ENCODE measurements at places on chromosomes 13 and 19.
A peak's percentile ranks its signal among the peaks of the same experiment; 100 is the strongest.

- no peak for DNase-seq
These were observed 385.8 kb downstream of the SLITRK1 start for GRCh38 chr13:83496501-83496900.

GRCh38 chr13:95644601-95645052 is at the start of gene DZIP1:
TSS of gene DZIP1 (minus strand) at chr13:95644706. CDS start at chr13:95642029, 2,677 bp downstream.
- no peak for DNase-seq

DNA sequence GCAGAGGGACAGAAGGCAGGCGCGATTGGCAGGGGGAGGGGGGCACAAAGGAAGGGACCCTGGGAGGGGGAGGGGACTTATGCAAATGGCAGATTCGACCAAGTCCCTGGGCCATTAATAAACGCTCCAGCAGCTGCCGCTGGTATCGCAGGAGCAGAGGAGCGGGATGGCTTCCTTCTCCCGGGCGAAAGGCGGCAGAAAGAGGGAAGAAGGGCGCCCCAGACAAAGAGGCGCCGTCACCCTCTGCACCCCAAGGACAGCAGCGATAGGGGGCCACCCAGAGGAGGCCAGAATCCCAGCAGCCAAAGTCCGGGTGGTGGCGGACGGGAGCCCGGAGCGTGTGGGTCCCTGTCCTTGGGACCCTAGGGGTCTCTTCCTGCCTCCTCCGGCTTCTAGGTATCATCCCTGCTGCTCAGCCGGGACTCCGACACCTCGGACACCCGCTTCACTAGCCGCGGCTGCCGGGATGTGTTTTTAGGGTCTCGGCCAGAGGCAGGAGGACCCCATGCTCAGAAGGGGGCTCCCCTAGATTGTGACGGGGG is 1.9 kb downstream of the PTPRS start:
- DNase-seq: no peak

DNA sequence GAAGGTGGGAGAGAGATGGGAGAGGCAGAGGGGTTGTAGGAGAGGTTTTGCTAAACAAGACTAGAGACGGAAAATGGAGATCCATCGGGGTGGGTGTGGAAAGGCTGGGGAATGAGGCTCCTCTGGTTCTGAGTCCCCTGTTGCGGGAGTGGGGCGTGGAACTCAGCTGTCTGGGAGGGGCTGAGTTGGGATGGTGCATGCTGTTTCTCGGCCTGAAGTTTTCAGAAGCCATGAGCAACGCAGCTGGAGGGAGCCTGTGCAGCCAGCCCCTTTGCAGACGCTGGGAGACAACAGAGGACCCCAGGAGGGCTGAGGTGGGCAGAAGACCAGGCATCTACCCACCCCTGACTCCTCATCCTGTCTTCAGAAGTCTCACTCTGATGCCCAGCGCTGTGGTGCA is 7.4 kb upstream of the GIPR start:
- no peak for DNase-seq

- DNase-seq: no peak
These were observed 23.2 kb downstream of the PDX1 start for GRCh38 chr13:27942972-27943371.

- no peak for DNase-seq
These were observed 119.3 kb upstream of the GJB6 start for GRCh38 chr13:20351281-20352022.

GRCh38 chr19:49507803-49508494 is 4.5 kb upstream of the FCGRT start:
- DNase-seq: no peak

DNA sequence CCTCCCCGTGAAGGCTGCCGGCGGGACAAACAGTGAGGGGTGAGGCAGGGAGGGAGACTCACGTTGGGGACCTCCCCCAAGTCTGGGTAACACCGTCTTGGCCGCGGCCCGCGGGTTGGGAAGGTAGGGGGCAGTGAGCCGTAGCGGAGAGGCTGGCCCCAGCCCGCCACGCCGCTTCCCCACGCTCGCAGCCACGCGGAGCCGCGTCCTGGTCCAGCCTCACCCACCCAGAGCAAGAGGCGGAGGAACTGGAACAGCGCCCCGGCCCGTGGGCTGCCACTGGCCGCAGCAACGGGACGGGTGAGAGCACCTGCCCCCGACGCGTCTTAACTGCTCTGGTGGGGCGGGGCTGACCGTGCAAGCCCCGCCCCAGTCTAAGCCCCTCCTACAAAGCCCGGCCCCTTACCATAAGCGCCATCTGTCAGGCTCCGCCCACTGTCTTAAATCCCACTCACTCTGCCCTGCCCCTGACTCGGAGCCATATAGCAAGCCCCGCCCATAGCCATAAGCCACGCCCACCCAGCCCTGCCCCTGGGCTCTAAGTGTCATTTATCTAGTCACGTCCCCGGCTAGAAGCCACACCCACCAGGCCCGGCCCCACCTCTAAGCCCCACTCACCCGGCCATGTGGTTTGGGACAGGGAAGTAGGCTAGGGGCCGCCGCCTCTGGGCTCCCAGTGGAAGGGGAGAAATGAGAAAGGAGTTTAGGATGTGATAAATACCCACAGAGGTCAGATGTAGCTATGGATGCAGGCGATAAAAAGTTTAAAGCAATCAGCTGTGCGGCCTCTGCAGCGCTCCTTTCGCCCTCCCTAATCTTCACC is 2.1 kb upstream of the CCL25 start:
- peak; percentile 76 for DNase-seq

- DNase-seq: no peak
These were observed 15.9 kb downstream of the SUGP1 start for GRCh38 chr19:19304186-19304965.

- DNase-seq: no peak
These were observed 79.6 kb upstream of the POMP start for GRCh38 chr13:28579322-28579721.

- DNase-seq: peak; percentile 56
These were observed 6.7 kb upstream of the PLIN4 start for GRCh38 chr19:4524808-4525562.

DNA sequence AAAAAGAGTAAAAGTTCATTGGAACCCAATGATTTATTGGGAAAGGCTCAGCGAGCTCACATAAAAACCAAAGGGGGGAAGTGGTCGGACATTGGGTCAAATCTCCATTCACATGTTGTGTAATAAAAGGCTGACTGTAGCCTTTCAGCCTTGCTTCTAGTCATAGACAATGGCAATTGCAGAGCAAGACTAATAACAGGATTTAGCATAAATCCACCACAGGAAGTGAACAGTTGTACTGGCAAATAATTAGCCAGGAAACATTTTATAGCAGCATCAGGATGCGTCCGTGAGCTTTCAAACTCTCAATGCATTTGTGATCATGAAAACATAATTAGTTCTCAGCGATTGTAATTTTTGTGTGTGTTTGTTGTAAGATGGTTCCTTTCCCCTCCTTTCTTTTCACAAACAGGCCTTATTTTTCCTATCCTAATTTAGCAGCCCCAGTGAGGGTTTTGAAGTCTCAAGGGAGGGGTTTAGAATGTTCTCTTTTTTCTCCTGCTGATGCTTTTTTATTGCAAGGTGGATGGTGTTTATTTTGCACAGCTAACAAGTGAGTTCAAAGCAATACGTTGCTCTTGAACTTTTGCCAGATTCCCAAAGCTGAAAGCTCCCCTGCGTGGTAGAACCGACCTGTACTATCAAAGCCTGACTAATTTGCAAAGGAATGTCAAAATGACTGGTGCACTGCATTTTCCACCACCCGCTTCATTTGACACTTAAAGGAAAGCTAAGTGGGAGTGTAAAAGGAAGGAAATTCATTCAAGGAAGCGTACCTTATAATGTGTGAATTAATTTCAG is 105.6 kb downstream of the SPRY2 start:
- no peak for DNase-seq

DNA sequence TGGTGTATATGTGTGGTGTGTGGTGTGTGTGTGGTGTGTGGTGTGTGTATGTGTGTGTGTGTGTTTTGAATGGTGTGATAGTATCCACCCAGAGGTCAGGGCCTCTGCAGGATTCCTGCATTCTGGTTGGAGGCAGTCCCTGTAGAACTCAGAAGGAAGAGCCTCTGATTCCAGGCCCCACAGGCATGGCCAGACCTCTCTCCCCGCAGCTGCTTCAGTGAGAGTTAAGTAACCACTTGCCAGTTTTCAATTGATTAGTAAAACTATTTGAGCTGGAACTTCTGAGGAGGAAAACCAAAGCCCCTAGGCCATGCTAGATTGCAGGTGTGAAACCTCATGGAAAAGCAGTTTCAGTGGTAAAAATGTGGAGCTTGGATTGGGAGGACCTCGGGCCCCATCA is 2.1 kb downstream of the ATP12A start:
- no peak for DNase-seq

DNA sequence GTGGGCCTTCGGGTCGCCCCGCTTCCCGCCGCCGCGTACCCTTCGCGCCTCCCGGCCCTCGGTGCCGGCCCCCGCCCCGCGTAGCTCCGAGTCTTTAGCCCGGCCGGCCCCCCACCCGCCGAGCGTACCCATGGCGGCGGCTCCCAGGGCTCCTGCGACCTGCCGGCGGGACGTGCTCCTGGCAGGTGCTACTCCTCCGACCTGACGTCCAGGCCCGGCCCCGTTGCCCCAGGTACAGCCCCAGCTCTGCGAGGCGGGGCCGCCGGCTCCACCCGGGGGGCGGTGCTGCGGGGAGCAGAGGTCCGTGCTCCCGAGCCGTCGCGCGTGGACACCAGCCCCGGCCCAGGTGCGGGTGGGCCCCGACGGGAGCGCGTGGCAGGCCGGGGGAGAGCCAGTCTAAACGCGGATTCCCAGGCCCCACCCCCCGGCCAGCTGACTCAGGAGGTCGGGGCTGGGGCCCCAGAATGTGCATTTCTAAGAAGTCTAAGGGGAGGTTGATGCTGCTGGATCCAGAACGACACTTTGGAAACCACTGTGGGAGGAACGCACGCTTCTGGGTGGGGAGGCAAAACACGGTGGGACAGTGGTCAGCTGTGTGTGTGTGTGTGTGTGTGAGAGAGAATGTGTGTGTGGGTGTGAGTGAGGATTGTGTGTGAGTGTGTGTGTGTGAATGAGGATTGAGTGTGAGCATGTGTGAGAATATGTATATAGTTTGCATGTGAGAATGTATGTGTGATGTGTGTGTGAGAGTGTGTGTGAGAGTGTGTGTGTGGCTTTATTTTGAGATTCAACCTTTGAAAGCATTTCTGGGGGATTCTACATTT is at the start of gene SLC15A1:
Gene SLC15A1, minus strand, starts transcription at position 206 of the 824 bp plus-strand sequence. Its CDS starts 74 bp downstream, at position 132.
- no peak for DNase-seq

GRCh38 chr19:38413416-38413815 is 10.5 kb downstream of the FAM98C start:
- DNase-seq: no peak

DNA sequence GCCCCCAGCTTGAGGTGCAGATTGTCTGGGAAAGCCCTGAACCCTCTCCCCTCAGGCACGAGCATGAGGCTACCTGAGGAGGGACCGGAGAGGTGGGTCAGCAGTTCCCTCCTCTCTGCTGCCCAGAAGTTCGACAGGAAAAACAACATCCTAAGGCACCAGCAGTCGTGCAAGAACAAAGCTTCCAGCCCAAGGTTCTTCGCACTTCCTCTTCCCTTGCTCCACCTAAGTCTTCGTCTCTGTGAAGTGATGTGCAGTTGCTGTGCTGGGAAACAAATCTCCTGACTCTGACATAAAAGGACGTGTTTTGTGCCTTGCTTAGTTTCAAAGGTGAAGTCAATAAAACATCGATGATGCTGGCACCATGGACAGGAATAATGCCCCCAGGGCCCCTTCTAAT is 173.3 kb downstream of the USP12 start:
- no peak for DNase-seq

GRCh38 chr19:41932720-41933332 is 4.6 kb upstream of the ERFL start:
- no peak for DNase-seq

DNA sequence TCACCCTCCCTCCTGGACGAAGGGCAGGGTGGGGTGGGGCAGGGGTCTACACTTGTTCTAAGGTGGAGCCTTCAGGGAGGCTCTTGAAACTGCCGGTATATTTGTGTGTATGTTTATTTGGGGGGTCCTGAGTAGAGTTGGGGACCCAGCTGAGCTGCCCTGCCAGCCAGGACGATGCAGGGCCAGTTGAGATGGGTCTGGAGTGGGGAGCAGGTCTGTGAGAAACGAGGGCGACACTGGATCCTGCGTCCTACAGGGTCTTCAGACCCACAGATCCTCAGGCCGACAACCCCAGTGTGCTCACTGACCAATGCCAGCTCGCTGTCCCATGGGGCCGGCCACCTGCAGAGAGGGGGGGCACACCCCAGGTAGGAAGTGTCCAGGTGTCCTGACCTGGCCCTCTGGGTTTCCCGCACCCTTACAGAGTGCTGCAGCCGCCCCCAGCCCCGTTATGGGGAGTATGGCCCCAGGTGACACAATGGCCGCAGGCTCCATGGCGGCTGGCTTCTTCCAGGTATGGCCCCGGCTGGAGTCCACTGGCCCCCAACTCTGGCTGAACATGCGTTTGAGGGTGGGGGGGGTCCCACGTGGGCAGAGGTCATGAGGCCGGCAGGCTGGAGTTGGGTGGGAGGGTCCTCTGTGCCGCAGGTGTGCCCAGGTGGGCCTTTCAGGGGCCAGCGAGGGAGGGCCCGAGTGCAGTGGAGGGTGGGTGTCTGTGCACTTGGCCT is 7.4 kb downstream of the ISYNA1 start:
- DNase-seq: no peak

GRCh38 chr13:113843864-113844556 is 19.9 kb downstream of the GAS6 start:
- no peak for DNase-seq

DNA sequence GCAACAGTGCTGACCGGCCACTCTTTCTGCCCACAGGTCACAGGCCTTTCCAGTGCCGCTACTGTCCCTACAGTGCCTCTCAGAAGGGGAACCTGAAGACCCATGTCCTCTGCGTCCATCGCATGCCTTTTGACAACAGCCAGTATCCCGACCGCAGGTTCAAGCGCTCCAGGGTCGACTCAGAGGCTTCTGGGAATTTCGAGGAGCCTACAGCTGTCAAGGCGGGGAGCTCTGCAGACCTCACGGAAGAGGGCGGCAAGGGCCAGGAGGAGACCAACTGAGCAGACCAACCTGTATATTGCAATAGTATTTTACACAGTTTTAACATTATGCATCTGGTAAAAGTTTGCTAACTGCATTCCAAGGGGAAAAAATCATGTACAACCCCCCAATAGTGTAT is 338.5 kb downstream of the ZNF536 start:
- no peak for DNase-seq

DNA sequence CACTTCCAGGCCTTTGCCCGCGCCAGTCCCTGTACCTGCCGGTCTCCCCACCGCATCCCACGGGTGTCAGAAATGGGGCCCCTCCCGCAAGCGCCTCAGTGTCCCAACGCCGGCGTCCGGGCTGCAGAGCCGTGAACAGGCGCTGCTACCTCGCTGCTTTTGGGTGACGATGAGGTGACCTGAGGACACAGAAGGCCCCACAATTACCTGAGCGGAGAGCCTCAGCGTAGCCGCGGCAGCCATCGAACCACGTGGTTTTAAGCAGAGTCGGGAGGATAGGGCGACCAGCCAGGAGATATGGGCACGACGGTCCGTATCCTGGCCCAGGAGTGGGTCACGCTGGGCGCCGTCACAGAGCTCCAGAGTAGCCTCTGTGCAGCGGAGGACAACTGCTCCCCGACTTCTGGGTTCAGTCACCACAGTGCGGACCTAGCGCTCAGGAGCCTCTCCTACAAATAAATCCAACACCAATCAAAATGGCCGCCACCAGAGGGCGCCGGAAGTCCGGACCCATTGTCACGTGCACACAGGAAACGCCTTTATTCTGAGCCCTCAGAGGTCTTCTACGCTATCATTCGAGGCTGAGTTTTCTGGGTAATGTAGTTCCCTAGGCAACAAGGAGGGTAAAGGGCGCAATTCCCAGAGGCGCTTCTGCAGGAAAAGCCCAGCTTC is at the start of gene ZNF814:
Gene ZNF814, minus strand, starts transcription at position 478 of the 672 bp plus-strand sequence. Its CDS starts 235 bp downstream, at position 243.
- peak; percentile 64 for DNase-seq

GRCh38 chr19:2039089-2039958 is 11.7 kb downstream of the MKNK2 start:
- DNase-seq: no peak

Measured in activated naive CD4-positive, alpha-beta T cell (primary cell).